Right hindlimb (tissue), 1 donor: ENCODE measurements at places on chromosomes 16 and 17.
A peak's percentile ranks its signal among the peaks of the same experiment; 100 is the strongest.

DNA sequence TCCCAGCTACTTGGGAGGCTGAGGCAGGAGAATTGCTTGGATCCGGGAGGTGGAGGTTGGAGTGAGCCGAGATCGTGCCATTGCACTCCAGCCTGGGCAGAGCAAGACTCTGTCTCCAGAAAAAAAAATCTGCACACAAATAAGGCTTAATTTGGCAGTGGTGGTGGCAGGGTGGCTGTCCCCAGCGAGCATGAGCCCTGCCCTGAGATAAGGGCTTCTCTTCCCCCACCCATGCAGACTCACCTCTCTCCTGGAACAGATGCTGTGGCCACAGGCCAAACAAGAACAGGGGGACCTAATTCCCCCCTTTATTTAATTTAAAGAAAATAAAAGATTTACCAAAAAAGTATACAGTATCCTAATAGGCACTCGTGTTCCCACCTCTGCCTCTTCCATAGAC lies 157.2 kb downstream of the RAB11FIP4 start:
- no peak for DNase-seq

DNA sequence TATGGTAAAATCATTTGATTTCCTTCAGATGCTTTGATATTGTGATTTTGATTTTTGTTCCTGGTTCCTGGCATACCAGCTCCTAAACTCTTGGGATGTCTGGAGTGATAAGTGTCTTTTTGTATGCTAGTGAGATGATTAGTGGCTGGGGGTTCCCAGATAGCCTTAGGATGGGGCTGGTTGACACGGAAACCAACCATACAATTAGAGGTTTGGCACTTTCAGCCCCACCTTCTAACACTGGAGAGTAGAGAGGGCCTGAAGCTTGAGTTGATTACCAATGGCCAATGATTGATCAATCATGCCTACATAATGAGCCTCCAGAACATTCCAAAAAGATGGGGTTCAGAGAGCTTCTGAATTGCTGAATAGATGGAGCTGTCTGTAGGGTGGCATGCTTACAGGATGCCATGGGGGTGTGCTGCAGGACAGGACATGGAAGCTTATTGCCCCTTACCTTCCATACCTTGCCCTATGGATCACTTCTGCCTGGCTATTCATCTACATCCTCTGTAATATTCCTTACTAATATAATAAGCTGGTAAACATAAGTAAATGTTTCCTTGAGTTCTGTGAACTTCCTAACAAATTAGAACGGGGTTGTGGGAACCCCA lies 22.8 kb downstream of the RNF112 start:
- no peak for DNase-seq

DNA sequence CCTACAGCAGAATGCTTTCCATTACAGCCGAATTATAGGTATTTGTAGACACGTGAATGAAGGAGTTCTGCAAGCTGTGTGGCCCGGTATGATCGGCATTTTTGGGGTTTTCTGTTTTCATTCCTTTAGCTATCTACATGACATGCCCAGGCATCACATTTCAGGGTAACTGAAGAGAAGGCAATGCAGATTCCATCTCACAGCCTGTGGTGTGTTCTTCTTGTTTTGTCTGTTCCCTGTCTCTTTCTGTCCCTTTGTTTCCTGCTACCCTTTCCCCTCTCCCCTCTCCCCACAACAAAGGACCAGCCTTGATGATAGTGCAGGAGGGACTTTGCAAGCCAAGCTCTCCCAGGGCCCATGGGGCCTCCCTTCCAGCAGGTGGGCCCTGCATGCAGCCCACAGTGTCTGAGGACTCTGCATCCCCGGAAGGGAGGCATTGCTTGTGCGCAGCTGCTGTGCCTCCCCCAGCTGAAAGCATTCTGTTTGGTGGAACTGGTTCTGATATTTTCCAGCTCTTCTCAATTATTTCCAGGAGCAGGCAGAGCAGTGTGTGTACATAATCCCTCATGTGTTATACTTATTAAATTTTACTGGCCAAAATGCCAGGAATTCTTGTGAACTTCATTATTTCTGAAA lies 207.4 kb downstream of the RPTOR start:
- no peak for DNase-seq

- DNase-seq: no peak
Measured at GRCh38 chr17:10119203-10120108, 79.0 kb downstream of the GAS7 start.

DNA sequence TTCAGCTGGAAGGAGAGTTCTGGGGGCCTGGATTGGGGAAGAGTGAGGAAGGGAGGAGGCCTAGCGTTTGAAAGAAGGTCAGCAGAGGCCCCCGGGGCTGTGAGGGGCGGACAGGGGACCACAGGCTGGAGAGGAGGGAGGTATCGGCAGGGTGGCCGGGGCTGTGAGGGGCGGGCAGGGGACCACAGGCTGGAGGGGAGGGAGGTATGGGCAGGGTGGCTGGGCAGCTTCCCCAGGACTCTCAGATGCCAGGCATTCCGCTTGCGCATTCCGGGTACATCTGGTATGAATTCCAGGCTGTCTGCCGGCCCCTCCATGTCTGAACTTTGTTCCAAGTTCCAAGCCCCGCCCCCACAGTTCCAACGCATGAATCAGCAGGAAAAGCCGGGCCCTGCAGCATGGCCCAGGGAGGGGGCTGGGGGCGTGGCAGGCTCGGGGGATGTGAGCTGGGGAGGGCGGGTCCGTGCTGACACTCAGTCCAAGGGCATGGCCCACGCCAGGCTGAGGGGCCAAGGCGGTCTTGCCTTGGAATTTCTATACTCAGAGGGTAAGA lies 4.3 kb upstream of the TLCD2 start:
- DNase-seq: peak; percentile 99

- DNase-seq: no peak
Measured at GRCh38 chr17:43587647-43588046, 41.5 kb upstream of the ETV4 start.

- DNase-seq: no peak
Measured at GRCh38 chr17:46020023-46020761, 21.1 kb downstream of the STH start.

DNA sequence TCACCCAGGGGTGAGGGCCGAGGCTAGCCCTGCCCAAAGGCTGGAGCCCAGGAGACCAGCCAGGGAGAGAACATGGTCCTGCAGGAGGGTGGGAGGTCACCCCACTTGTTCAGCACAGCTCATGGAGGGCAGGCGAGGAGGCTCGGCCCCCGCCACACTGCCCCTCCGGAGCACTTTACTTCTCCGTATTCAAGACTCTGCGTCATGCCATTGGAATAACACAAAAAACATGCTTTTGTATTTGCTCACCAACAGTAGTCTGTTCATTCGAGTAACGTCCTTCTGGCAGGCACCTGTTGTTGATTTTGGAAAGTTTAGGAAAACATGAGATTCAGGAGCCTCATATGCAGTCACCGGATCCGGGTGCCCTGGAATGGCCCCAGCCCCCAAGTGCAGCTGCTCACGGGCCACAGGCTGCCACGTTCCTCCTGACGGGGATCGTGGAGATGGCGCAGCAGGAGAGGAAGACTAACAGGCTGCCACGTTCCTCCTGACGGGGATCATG lies 81.1 kb upstream of the DNAH17 start:
- DNase-seq: no peak

GRCh38 chr16:4548124-4548523 lies 8.0 kb upstream of the C16orf96 start:
- DNase-seq: no peak

DNA sequence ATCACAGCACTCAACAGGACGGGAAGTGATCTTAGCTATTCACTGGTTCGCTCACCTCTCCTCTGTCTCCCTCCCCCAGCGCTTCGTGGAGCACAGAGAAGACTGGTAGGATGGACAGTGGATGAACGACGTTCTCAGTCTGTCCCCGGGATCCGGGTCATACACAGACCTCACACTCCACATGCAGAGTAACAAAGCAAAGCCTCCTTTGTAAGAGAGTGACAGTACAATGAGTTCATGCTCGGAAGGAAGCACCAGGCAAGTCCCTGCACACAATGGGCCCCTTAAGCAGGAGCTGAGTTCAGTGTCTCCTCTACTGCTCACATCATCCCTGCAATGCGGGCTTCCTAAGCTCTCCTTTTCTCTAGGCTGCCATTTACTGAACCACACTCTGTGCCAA lies 356.9 kb downstream of the C16orf95 start:
- DNase-seq: no peak

GRCh38 chr17:74523308-74523707 lies 8.0 kb downstream of the CD300LB start:
- DNase-seq: no peak

GRCh38 chr17:14092808-14093207 lies 23.5 kb downstream of the COX10 start:
- DNase-seq: no peak

DNA sequence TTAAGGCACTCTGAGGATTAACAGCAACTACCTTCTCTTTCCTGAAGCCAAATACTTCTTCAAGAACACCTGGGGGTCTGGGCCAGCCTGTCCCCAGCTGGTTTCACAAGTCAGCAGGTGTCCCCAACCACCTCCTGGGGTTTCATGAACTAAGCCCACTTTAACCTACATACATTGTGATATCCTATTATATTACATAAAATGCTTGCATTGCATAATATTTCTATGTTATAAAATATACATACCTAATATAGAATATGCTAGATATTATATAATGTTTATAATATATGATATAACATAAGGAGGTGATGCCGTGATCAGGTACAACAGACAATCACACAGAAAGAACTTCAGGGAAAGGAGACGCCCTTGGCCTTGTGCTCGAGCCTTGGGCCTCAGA lies 367.6 kb downstream of the C16orf95 start:
- no peak for DNase-seq

- peak; percentile 2 for DNase-seq
Measured at GRCh38 chr17:22277595-22277994, 585.3 kb downstream of the KCNJ18 start.

DNA sequence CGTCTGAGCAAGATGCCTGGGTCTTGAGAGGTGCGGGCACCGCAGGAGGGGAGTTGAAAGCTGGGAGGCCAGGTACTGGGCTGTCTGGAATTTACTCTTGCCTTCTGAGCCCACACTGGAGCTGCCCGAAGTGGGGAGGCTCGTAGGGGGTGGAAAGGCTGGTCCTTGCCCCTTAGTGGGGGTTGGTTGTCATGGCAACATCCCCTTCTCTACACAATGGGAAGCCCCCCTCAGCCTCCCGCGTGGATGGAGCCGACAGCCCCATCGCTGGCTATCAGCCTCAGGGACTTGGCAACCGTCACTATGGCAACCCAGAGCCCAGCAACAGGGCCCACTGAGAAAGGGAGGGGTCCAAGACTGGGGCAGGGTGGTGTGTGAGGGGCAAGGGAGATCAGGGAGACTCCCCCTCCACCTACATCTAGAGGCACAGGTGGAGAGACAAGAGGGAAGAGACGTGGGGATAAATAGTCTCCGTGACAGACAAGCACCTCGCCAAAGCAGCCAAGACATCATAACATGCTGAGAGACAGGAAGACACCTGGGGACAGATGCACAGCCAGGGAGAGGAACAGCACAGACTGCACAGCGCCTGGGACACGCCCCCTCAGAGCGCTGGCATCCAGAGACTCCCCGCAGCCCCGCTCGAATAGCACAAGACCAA lies 5.3 kb upstream of the DNAH2 start:
- DNase-seq: no peak

- DNase-seq: no peak
Measured at GRCh38 chr17:69406941-69407340, 7.6 kb upstream of the MAP2K6 start.

DNA sequence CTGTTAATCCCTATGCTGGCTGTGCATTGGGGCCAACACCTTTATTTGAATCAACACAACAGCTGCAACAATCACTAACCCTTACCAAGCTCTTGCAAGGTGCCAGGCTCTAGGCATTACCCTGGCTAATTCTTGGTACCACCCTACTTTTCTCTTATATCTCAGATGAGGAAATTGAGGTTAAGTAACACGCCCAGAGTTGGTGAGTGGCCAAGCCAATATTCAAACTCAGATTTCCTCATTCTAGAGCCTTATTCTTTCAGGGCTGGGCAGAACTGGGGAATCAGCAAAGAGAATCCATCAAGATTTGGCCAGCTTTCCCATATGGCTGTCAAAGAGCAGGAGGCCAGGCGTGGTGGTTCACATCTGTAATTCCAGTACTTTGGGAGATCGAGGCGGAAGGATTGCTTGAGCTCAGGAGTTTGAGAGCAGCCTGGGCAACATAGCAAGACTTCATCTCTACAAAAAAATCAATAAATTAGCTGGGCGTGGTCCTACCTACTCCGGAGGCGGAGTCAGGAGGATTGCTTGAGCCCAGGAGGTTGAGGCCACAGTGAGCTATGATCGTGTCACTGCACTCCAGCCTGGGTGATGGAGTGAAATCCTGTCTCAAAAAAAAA lies 23.7 kb downstream of the ARSG start:
- no peak for DNase-seq

DNA sequence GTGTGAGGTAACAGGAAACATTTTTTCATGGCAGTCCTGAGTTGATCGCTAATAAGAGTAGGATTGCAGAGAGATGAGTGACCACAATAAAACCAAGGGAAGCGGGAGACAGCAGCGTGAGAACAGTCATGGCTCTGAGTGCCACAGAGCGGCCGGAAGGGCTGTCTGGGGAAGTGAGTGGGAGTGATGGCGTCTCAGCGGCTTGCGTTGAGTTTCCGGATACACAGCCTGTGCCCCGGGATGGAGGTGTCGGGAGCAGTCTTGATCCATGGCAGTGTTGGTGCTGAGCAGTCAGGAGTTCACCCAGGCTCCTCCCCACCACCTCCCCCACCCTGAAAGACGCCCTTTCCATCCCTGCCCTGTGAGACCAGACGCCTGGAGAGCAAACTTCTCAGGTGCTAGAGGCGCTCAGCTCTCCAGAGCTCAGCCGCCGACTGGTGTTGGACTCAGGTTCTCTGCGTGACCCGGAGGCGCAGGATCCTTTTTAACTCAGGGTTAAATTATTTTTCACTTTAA lies 59.8 kb downstream of the BANP start:
- no peak for DNase-seq

GRCh38 chr17:11122908-11123307 lies 118.1 kb upstream of the SHISA6 start:
- peak; percentile 34 for DNase-seq

- DNase-seq: no peak
Measured at GRCh38 chr17:4504188-4504587, 5.5 kb downstream of the SPNS2 start.

GRCh38 chr17:42893359-42893758 lies 7.2 kb upstream of the G6PC1 start:
- DNase-seq: peak; percentile 46

DNA sequence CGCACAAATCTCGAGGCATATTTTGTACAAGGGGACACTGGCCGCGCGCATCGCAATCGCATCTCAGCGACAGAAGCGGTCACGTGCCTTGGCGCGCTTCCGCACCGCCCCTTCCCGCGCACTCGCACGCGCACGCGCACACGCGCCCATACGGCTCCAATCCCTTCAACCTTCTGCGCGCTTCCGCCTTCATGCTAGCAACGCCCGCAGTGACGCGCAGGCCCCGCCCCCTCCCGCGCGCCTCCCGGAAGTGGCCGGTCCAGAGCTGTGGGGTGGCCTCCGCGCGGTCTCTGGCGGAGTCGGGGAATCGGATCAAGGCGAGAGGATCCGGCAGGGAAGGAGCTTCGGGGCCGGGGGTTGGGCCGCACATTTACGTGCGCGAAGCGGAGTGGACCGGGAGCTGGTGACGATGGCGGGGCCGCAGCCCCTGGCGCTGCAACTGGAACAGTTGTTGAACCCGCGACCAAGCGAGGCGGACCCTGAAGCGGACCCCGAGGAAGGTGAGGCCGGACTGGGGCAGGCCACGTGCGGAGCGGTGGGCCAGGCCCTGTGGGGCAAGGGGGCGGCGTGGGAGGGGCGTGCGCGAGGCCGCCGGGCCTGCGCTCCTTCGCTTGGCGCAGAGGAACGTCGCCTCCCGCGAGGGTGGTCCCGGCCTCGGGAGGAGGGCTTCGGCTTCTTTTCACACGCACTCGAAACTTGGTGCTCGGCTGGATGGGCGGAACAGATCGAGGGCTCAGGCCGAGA lies at the start of gene AATF:
Gene AATF (plus strand): TSS at position 238 of the 744 bp plus-strand sequence. CDS start 172 bp downstream, at position 410.
- peak; percentile 98 for DNase-seq

GRCh38 chr16:29893553-29893952 lies 5.8 kb downstream of the SEZ6L2 start:
- no peak for DNase-seq
